Fibroblast of villous mesenchyme (primary cell): ENCODE measurements at places on chromosomes 1 and 21. TPM values are rescaled to one million over a fixed set of nuclear protein-coding genes. Genes with fewer than 3 reads are reported as not detected.

GRCh38 chr1:84166797-84167196 is 22.7 kb downstream of the PRKACB start:
- no peak for DNase-seq

GRCh38 chr1:227841096-227841495 is 25.6 kb downstream of the PRSS38 start:
- DNase-seq: no peak

DNA sequence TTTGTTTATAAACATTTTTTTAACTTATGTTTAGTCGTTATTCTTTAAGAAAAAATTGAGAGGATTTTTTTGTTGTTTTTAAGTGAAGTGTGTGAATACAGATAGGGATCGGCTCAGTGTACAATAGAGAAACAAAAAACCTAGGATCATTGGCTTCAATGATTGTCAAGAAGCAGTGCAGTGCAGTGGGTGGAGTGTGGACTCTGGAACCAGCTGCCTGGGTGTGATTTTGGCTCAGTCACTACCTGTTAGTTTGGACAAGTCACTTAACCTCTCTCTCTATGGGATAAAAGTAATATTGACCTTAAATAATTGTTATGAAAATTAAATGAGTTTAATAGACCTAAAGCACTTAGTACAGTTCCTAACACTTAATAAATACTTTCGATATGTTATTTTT is 41.3 kb downstream of the SCCPDH start:
- no peak for DNase-seq

- no peak for DNase-seq
These were observed 11.6 kb upstream of the DNAJC6 start for GRCh38 chr1:65297706-65298105.

FCGR2B gene
- not detected in 2 replicates for total RNA-seq

VHLL gene
- 0.32 TPM in 1 of 2 replicates, not detected in the other for total RNA-seq

PTBP2 gene
- 14.2 and 15.8 TPM in 2 replicates for total RNA-seq

MAP1LC3C gene
- total RNA-seq: under 0.01 TPM in 2 replicates
